Smooth muscle cell of the coronary artery (primary cell): ENCODE measurements at places on chromosomes 7 and 10. TPM values are rescaled to one million over a fixed set of nuclear protein-coding genes. Genes with fewer than 3 reads are reported as not detected.

TAS2R3 gene
- total RNA-seq = 0.68 and 1.8 TPM in 2 replicates

FAM25A gene
- not detected in 2 replicates for total RNA-seq

CYP26C1 gene
- total RNA-seq = 0.23 TPM in 1 of 2 replicates, not detected in the other

CAV2 gene
- total RNA-seq = 74.7 and 86.3 TPM in 2 replicates

EGR2 gene
- total RNA-seq = 0.15 and 1.3 TPM in 2 replicates

C10orf105 gene
- under 0.01 and 0.12 TPM in 2 replicates for total RNA-seq

OPN1SW gene
- total RNA-seq = not detected in 2 replicates

OR13A1 gene
- 0.12 TPM in 1 of 2 replicates, not detected in the other for total RNA-seq

SUN3 gene
- not detected in 2 replicates for total RNA-seq

NYAP1 gene
- total RNA-seq = 0.12 and 0.38 TPM in 2 replicates

GLCCI1 gene
- total RNA-seq = 2.1 and 14.0 TPM in 2 replicates

LOXL4 gene
- total RNA-seq = 18.6 and 122 TPM in 2 replicates

FAM237B gene
- not detected in 2 replicates for total RNA-seq

FOXI2 gene
- not detected in 2 replicates for total RNA-seq

ZNF438 gene
- 1.8 and 2.2 TPM in 2 replicates for total RNA-seq

THNSL1 gene
- 1.9 and 3.5 TPM in 2 replicates for total RNA-seq

C7orf57 gene
- total RNA-seq = not detected in 2 replicates

FGFBP3 gene
- 0.23 TPM in 2 replicates for total RNA-seq

NUDT13 gene
- total RNA-seq = 0.59 and 0.75 TPM in 2 replicates

COL13A1 gene
- 4.0 and 34.8 TPM in 2 replicates for total RNA-seq

CTAGE4 gene
- total RNA-seq = 0.23 and 0.35 TPM in 2 replicates

KLF14 gene
- total RNA-seq = not detected in 2 replicates

CLEC2L gene
- not detected in 2 replicates for total RNA-seq

TET1 gene
- 0.82 and 1.4 TPM in 2 replicates for total RNA-seq

CC2D2B gene
- total RNA-seq = under 0.01 TPM in 1 of 2 replicates, not detected in the other

INA gene
- 0.30 and 0.35 TPM in 2 replicates for total RNA-seq

MYL10 gene
- total RNA-seq = not detected in 2 replicates

GCK gene
- 0.60 and 1.6 TPM in 2 replicates for total RNA-seq

RAB18 gene
- 38.8 and 42.7 TPM in 2 replicates for total RNA-seq

TNRC18 gene
- total RNA-seq = 17.0 and 23.5 TPM in 2 replicates

MSMB gene
- total RNA-seq = not detected in 2 replicates

FFAR4 gene
- not detected in 2 replicates for total RNA-seq

STAMBPL1 gene
- total RNA-seq = 8.3 and 29.6 TPM in 2 replicates

ATRNL1 gene
- total RNA-seq = 0.23 and 1.4 TPM in 2 replicates

NODAL gene
- total RNA-seq = not detected in 2 replicates

ZKSCAN5 gene
- total RNA-seq = 8.1 and 10.1 TPM in 2 replicates

ASAH2 gene
- 0.12 and 1.1 TPM in 2 replicates for total RNA-seq

UNCX gene
- not detected in 2 replicates for total RNA-seq

SLC16A9 gene
- total RNA-seq = 0.23 and 6.2 TPM in 2 replicates

CPXM2 gene
- total RNA-seq = 19.4 and 45.6 TPM in 2 replicates

SPDYE2 gene
- 0.12 TPM in 1 of 2 replicates, not detected in the other for total RNA-seq

DLG5 gene
- total RNA-seq = 22.2 and 52.4 TPM in 2 replicates

HGF gene
- 15.4 and 19.5 TPM in 2 replicates for total RNA-seq

TMEM229A gene
- 0.23 and 0.38 TPM in 2 replicates for total RNA-seq

CCDC172 gene
- total RNA-seq = not detected in 2 replicates

CPVL gene
- 0.08 and 1.9 TPM in 2 replicates for total RNA-seq

MAGI2 gene
- total RNA-seq = 2.4 and 5.1 TPM in 2 replicates

UPK3BL1 gene
- 5.4 and 6.2 TPM in 2 replicates for total RNA-seq

IL15RA gene
- total RNA-seq = 5.5 and 8.0 TPM in 2 replicates

HSPB1 gene
- total RNA-seq = 31.0 and 39.5 TPM in 2 replicates

ERV3-1 gene
- total RNA-seq = 4.9 and 16.2 TPM in 2 replicates

MRLN gene
- total RNA-seq = not detected in 2 replicates
